Activated naive CD4-positive, alpha-beta T cell treated with anti-CD3 and anti-CD28 coated beads, Interleukin-2, amount 50 U/mL, for 72 hours (primary cell): ENCODE measurements at places on chromosomes 5 and 9. TPM values are rescaled to one million over a fixed set of nuclear protein-coding genes. Genes with fewer than 3 reads are reported as not detected.

DNA sequence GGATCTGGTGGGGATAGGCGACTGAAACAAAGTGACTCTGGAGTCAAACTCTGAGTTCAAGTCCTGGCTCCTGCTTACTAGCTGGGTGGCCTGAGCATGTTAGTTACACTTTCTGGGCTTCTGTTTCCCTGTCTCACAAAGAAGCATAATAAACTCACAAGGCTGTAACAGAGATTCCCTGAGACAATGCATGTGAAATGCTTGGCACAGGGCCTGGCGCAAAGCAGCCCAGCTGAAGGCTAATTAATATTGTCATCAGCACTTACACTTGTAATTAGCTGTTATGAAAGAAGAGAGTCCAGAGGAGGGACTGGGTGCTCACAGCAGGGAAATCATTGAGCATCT lies 64.1 kb upstream of the SPOCK1 start:
- no peak for DNase-seq

JAKMIP2 gene
- 0.60 TPM for total RNA-seq

- DNase-seq: no peak
Measured at GRCh38 chr5:172441262-172441751, 13.0 kb downstream of the SH3PXD2B start.

UQCRQ gene
- 399 TPM for total RNA-seq

- DNase-seq: no peak
Measured at GRCh38 chr9:97563458-97564135, 62.1 kb downstream of the TMOD1 start.

C5orf58 gene
- not detected for total RNA-seq
